Stimulated activated CD4-positive, alpha-beta T cell treated with anti-CD3 and anti-CD28 coated beads, TNF-alpha, amount 100 ng/mL, for 1 hour (primary cell): ENCODE measurements at places on chromosomes 6 and 20.

GRCh38 chr20:42295592-42295991, 677.4 kb upstream of the CHD6 start:
- no peak for DNase-seq

DNA sequence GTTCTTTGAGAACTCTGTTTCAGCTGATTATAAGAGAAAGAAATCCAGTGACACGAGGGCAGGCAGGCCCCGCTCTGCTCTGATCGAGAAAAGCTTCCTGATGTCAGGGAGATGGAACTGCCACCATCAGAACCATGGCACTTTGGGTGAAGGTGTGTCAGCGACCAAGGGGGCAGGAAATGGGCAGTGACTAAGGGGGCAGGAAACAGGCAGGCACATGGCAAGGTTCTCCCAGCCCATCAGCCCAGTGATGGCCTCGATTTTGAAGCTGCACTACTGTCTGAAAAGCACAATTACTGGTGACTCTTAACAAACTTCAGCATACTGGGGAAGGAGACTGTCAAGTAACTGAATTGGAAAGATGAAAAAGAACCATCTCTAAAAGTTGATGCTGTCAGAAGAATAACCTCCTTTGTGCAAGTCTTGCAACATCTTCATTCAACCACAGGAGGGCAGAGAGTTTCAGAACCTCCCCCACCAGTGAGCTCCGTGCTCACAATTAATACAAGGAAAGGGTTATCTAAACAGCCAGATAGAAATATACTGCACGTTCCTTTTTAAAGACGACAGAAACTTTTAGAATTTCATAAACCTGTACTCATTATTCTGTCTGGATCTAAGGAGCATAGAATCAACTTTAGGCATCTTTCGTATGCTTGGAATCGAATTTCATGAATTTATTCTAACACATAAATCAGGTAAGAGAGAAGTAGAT, 39.1 kb downstream of the TMX4 start:
- DNase-seq, result no peak

DNA sequence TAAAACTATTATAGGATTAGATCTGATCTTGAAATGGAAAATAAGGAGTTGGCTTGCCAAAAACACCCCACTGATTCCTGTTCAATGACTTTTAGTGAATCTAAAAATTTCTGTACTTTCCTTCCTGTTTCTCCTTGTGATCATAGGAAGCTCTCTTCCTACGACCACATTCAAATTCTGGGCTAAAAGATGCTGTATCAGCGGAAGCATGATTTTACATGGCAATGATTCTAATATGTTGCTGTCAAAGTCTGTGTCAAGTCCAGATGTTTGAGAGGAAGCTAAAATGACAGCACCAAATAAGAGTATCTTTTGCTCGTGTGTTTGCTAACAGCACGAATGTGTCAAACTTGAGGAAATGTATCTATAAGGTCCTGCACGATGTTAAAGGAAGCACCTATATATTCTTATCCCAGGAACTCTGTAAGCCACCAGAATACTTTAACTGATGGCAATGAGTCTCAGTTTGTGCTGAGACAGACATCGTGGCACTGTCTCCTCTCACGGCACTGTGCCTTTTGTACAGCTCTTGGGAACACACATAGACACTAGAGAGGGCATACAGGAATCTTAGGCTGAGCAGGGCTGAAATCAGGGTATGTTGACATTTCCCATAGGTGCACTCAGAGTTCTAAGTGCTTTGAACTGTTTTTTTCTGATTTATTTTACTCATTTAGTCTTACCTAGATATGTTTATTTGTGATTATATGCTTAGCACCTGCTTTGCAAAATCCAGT, 24.9 kb upstream of the MAP3K4 start:
- DNase-seq, result no peak

GRCh38 chr6:41579088-41579610, 33.0 kb downstream of the FOXP4 start:
- DNase-seq, result no peak

GRCh38 chr20:9276966-9277468, 208.1 kb downstream of the PLCB4 start:
- no peak for DNase-seq

GRCh38 chr6:52346503-52346902, 15.4 kb upstream of the PAQR8 start:
- no peak for DNase-seq

- DNase-seq, result no peak
Observed at GRCh38 chr6:15283986-15284361, 38.1 kb downstream of the JARID2 start.

- no peak for DNase-seq
Observed at GRCh38 chr6:167302796-167303195, 11.7 kb downstream of the UNC93A start.

DNA sequence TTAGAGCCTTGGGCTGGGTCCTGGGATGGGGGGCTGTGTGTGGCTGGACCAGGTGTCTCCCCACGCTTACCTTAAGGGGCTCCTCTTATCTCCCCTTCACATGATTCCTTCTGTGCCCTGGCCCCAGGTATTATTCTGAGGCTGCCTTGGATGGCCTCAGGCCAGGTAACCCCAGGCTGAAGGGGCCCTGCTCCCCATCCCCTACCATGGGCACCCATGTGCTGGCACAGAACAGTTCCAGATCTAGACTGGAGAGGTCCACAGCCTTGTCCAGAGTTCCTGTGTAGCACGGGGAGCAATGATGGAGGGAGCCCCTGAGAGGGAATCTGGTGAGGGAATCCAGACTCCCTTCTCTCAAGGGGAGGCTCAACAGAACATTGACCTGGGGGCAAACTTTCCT, 32.1 kb downstream of the MOCS1 start:
- no peak for DNase-seq

DNA sequence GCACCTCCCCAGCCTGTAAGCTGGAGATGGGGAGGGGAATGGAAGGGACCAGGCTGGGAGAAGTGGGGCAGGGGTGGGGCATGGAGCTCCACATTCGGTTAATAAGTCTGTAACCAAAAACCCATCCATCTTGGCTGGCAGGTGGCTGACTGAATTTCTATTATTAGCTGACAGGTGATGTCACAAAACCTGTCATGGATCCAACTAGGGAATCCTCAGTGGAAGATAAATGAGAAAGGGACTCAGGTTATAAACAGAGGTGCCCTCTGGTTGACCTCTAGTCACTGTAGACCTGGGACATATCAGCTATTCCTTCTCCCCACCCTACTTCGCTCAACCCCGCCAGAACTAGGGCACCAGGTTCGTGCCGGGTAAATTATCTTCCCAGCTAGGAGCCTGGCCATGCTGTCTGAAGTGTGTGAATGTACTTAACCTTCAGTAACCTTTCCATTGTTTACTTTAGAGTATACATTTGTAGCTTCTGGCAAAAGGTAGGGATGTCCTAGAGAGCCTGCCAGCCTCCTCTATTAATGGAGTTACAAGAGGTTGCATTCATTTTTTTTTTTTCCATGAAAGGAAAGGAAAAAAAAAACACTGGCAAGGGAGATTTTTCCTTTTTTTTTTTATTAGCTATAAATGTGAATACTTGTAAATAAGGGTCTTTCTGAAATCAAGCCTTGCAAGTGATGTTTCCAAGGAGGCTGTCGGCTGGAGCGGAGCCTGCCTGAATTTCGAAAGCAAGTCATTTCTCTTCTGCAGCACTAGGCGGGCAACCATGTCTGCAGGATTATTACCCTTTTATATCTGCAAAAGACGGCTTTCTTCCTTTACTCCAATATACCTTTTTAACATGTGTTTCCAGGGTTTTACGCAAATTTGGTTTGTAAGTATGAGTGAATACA, 135.9 kb downstream of the TMEM242 start:
- no peak for DNase-seq

DNA sequence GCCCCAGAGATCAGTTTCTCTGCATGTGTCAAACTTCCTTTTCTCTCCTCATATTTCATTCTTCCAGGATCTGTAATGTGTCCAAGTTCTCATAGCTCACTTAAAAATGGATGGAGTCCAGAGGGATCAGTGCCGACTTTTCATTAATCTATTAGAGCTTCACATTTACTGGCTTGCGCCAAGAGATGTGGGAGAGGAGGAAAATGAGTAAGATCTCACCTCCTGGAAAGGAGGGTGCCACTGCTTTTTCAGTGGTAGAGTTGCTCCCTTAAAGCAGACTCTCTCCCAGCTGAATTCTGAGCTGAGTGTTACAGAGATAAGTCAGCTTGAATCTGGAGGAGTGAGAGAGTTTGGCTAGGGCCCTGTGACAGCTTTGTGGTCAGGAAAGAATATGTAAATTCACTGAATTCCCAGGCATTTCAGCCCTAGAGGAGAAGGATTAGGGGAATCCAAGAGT, 175.9 kb downstream of the SOX4 start:
- DNase-seq, result no peak

DNA sequence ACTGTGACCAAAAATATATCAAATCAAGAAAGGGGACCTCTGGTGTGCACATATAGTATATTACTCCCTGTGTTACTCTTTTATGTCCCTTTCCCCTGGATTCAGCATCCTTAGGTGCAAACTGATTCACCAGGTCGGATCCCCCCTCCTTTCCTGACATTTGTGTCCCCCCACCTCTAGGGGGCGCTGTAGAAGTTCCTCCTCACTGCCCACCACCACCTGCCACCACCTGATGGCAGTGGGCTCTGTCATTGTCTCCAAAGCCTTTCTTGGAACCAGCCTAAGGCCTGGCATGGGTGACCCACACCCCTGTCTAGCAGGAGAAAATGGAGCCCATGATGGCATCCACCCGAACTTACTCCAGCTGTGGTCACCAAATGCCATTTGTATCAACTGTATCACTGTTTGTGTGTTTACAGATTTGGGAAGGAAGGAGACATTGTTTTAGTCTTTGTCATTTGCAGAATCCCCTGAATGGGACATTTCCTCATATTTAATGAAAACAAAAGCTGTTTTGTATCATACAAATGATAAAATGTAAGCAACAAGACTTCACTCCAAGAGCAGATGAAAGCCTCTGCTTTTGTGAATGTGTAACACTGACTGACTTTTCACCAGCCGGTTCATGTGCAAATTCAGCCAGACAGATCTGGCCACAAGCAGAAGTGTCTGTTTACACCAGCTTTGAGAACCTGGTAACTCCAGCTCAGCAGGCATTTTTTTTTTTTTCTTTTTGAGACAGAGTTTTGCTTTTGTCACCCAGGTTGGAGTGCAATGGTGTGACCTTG, 66.2 kb downstream of the ARMC2 start:
- no peak for DNase-seq

DNA sequence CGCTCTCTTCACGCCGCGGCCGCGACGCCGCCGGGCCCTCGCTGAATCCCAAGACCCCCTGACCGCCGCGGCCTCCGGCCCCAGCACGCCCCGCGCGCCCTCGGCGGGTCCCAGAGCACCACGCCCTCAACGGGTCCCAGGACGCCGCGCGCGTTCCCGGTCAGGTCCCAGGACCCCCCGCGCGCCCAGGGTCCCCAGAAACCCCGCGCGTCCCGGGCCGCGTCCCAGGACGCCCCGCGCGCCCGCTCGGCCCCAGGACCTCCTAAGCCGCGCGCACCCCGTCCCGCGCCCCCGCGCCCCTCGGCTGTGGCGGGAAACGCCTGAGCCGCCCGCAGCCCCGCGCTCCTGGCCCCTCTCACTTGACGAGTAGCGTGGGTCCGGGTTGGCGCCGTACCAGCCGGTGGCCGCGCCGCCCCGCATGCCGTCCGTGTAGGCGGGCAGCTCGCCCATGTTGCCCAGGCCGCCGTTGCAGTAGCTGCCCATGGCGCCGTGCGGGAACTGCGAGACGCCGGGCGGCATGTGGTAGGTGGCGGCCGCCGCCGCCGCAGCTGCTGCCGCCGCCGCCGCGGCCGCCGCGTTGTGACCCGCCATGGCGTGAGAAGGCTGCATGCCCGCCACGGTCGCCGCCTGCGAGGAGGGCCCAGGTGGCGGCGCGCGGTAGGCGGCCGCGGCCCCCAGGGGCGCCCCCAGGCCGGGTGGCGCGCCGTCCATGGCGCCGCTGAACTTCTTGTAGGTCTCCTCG, 556 bp downstream of the NKX2-4 start:
- no peak for DNase-seq

GRCh38 chr20:6959900-6960312, 192.4 kb downstream of the BMP2 start:
- DNase-seq, result no peak

DNA sequence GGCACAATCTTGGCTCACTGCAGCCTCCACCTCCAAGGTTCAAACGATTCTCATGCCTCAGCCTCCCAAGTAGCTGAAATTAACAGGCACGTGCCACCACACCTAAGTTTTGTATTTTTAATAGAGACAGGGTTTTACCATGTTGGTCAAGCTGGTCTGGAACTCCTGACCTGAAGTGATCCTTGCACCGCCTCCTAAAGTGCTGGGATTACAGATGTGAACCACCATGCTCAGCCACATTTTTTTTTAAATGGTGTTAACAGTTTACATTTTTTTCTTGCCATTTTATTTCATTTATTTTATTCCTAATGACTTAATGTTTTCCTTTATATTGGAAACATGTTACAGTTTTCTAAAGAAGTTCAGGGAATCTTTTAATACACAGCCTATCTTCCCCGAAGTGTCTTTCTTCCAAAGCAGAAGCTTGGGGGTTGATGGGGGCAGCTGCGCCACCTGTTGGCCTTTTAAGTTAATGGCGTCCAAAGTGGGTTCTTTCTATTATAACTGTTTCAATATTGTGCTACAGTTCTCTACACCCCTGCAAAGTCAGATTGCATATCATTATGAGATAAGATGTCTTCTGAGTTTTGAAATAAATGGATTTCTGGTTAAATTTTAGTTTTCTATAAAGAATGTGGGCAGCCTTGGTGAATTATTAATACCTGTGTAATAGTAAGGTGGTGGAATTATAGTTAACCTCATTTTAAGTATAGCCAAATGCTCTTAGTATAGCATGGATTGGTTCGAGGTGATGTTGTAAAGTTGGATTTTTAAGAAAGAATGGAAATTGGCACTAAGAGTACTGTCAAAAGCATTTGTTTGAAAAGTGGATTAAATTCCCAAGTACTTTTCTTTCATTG, 42.0 kb upstream of the PLCG1 start:
- peak; percentile 31 for DNase-seq

DNA sequence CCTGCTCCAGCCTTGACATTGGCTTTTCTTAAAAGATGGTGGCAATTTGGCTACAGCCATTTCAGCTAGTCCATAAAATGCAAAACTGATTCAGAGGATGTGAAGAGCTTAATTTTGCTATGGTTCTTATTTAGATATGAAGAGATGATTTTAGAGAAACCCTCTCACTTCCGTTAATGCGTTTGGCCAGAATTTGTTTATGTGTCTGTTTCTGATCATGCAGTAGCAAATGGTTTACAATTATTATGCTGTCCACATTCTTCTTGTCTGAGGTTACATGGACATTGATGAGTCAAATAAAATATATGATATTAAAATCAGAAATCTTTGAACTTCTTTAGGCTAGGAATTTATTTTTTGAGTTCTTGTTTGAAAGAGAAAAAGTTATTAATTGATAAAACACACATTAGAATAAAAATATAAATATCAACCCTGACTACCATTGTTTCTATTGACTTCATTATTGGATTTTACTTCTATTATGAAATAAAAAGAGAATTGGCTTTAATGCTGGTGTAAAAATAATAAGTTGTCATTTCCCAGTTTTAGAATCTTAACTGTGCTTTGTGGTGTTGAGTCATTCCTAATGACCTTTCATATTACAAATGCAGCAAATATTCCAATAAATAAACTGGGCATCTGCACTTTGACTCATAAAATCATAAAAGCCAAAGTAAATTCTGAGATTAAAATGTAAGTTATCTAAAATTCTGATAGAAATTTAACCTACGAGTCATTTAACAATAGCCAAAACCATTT, 1286.0 kb upstream of the GJE1 start:
- DNase-seq, result no peak
